ENCODE measurements at places on chromosomes 12 and 14. TPM values are rescaled to one million over a fixed set of nuclear protein-coding genes. Genes with fewer than 3 reads are reported as not detected.
A peak's percentile ranks its signal among the peaks of the same experiment; 100 is the strongest.

DNA sequence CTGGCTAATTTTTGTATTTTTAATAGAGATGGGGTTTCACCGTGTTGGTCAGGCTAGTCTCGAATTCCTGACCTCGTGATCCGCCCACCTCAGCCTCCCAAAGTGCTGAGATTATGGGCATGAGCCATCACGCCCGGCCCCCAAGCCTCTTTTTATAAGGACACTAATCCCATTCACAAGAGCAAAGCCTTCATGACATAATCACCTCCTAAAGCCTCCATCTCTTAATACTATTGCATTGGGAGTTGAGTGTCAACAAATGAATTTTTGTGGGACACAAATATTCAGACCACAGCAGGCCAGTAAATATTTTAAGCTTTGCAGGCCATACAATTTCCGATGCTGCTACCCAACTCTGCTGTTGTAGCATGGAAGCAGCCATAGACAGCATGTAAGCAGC lies 10.9 kb downstream of the RNF212B start:
- no peak overlapping the region for H3K4me3 ChIP-seq
- no peak for DNase-seq
- no peaks in the 10 kb centered on the region for H3K27me3 ChIP-seq

DNA sequence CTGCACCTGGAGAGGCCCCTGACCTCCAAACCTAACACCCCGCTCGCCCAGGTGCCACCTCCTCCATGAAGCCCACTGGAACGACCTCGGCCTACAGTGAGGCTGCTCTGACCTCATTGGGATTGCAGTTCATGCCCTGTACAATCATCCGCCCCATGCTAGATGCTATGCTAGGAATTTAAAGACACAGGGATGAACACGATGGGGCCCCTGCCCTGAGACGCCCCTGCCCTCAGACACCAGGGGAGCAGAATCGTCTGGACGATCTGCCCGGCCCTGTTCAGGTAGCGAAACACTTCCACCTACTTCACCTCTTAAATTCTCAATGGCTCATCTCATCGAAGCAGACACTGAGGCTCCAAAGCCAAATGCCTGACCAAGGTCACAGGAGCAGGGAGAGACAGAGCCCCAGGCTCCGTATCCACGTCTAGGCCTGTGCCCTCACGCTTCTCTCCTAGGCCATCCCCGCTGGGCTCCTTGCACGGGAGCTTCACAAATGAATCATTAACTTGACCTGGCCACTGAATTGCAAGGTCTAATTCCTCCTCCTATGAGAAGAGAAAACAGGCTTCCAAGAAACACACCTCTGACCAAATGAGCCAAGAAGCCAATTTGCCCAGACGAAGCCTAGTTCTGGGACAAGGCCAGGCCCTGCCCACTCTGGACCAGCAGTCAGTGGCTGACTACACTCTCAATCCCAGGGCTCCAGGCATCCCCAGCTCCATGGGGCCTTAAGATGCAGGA lies 35.2 kb downstream of the SCARB1 start:
- no peak overlapping the region for H3K4me3 ChIP-seq
- H3K27ac ChIP-seq, result peak overlapping the region; percentile 79
- no peaks in the 10 kb centered on the region for H3K36me3 ChIP-seq
- DNase-seq, result peak; percentile 78

GRCh38 chr12:1948883-1949282 lies 30.4 kb upstream of the CACNA2D4 start:
- H3K4me1 ChIP-seq, result peaks cover 11% of the 10 kb centered on the region
- H3K4me3 ChIP-seq, result no peak overlapping the region
- peaks cover 26% of the 10 kb centered on the region for H3K36me3 ChIP-seq
- DNase-seq, result no peak
- no peaks in the 10 kb centered on the region for H3K27me3 ChIP-seq

GRCh38 chr12:116528065-116528464 lies 31.1 kb upstream of the MAP1LC3B2 start:
- no peak overlapping the region for H3K4me3 ChIP-seq
- H3K27me3 ChIP-seq, result no peaks in the 10 kb centered on the region
- no peaks in the 10 kb centered on the region for H3K36me3 ChIP-seq

DNA sequence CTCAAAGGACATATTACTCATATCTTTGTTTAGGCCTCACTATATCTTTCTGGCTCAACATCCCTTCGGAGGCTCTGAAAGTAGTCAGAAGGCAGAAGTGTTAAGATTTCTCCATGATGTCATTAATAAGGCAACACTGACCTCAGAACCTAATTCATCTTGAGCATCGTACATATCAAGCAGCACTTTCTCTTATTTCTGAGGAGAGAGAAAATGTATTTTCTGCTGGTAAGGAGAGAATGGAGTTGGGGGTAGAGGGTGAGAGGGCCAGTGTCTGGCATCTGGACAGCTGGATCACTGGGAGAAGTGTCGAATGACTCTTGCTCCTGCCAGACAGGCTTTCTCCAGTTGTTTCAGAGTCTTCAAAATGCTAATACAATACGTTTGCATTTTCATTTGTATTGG lies 213.2 kb upstream of the PRICKLE1 start:
- no peak overlapping the region for H3K27ac ChIP-seq
- H3K4me1 ChIP-seq, result peaks cover 9% of the 10 kb centered on the region
- DNase-seq, result peak; percentile 47
- H3K4me3 ChIP-seq, result no peak overlapping the region

DNA sequence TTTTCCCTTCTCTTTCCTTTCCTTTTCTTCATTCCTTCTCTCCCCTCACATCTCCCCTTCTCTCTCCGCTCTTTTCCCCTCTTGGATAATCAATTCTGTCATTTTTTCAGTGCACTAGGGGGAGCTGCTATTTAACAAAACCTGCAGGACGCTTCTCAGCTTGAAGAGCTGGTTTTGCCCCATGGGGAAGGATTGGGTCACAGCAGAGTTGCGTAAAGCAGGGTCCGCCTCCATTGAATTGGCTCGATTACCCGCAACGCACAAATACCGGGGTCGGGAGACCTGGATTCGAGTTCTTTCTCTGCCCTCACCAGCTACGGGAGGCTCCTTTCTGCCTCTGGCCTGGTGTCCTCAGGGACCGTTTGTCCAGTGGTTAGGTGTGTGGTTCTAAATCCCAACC lies 42.1 kb upstream of the CHGA start:
- no peaks in the 10 kb centered on the region for H3K36me3 ChIP-seq
- no peaks in the 10 kb centered on the region for H3K4me1 ChIP-seq
- H3K27me3 ChIP-seq, result peaks cover 22% of the 10 kb centered on the region
- no peak overlapping the region for H3K27ac ChIP-seq
- H3K4me3 ChIP-seq, result no peak overlapping the region

- H3K27me3 ChIP-seq, result no peaks in the 10 kb centered on the region
- no peak overlapping the region for H3K4me3 ChIP-seq
- no peak overlapping the region for H3K27ac ChIP-seq
- no peaks in the 10 kb centered on the region for H3K36me3 ChIP-seq
- H3K4me1 ChIP-seq, result peaks cover 18% of the 10 kb centered on the region
These were observed 209.3 kb downstream of the SLC41A2 start for GRCh38 chr12:104748790-104749189.

GRCh38 chr12:26227361-26227745 lies 32.0 kb downstream of the SSPN start:
- H3K4me1 ChIP-seq, result peaks cover 14% of the 10 kb centered on the region
- no peak for DNase-seq
- no peaks in the 10 kb centered on the region for H3K27me3 ChIP-seq
- H3K4me3 ChIP-seq, result peak overlapping the region; percentile 46
- H3K36me3 ChIP-seq, result no peaks in the 10 kb centered on the region
- no peak overlapping the region for H3K27ac ChIP-seq

DNA sequence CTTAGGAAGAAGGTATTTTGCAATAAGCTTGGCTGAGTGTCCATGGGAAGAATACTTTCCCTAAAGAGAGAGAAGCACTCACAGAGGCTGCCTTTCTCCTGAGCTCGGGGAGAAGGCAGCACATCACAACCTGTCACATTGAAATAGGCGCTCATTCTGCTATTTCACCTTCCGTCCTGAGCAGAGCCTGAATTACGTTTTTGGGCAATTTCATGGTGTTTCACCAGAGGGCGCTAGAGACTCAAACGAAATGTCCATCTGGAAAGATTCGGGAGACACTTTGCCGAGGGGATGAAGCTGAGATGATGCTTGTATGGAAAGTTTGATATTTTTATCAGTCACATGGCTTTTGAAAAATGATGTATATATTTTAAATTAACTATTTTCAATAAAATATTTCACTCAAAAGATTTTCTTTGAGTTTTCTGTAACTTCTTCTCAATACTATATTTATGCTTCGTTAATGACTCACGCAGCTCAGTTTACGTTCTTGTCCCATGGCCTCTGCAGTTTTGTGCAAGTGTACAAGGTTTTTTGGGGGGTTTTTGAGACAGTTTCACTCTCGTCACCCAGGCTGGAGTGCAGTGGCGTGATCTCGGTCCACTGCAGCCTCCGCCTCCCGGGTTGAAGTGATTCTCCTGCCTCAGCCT lies 17.4 kb upstream of the B4GALNT3 start:
- H3K27ac ChIP-seq, result no peak overlapping the region
- no peak overlapping the region for H3K4me3 ChIP-seq
- H3K27me3 ChIP-seq, result no peaks in the 10 kb centered on the region

DNA sequence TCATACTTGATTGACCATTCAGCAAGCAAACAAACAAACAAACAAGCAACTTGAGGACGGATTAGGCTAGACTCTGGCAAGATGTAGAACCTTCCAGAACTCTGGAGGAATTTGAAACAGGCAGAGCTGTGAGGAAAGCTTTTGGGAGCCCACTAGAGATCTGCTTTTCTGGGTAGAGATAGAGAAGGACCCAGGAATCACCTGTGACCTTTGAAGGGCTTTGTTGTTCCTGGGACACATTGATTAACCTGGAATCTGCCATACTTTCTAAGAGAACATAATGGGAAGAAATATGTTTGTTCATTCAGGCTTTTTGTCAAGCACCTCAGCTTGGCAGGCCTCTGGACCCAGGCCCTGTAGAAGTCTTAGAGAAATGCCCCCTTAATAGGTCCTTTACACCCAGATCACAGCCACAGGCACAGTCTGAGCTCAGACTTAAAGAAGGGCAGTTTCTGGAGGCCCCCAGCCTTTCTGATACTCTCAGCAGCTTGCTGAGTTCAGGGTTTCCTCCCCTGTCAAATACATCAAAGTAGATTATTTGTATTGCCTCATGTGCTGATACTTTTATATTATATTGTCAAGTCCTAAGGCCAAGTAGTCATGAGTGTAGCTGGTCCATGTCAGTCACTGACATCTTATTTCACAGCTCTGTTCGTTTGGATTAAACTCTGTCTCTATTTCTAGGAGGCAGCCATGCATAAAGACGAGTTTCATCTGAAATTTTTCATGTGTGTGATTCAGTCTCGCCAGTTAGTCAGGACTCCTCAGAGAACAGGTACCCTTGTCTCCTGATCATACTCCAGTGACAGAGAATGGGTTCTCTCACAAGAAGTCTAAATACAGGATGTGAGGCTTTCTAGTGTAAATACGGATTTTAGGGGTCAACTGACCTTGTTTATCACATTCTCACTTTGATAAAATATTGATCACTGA lies 1.1 kb upstream of the SENP1 start:
- no peak for DNase-seq
- peaks cover 8% of the 10 kb centered on the region for H3K4me1 ChIP-seq
- H3K4me3 ChIP-seq, result peak overlapping the region; percentile 90
- peak overlapping the region; percentile 96 for H3K27ac ChIP-seq

- H3K27ac ChIP-seq, result no peak overlapping the region
- H3K4me1 ChIP-seq, result peaks cover 6% of the 10 kb centered on the region
- peak; percentile 74 for DNase-seq
- no peaks in the 10 kb centered on the region for H3K36me3 ChIP-seq
- H3K4me3 ChIP-seq, result no peak overlapping the region
- no peaks in the 10 kb centered on the region for H3K27me3 ChIP-seq
These were observed 17.6 kb upstream of the GPR33 start for GRCh38 chr14:31505411-31505810.

- H3K27me3 ChIP-seq, result no peaks in the 10 kb centered on the region
- H3K36me3 ChIP-seq, result no peaks in the 10 kb centered on the region
- H3K4me1 ChIP-seq, result no peaks in the 10 kb centered on the region
- H3K27ac ChIP-seq, result no peak overlapping the region
- DNase-seq, result no peak
- no peak overlapping the region for H3K4me3 ChIP-seq
These were observed 306.8 kb upstream of the LRFN5 start for GRCh38 chr14:41299924-41300323.

- no peak overlapping the region for H3K27ac ChIP-seq
- DNase-seq, result no peak
- H3K4me3 ChIP-seq, result no peak overlapping the region
These were observed 19.0 kb upstream of the ANKRD9 start for GRCh38 chr14:102528431-102529170.

DNA sequence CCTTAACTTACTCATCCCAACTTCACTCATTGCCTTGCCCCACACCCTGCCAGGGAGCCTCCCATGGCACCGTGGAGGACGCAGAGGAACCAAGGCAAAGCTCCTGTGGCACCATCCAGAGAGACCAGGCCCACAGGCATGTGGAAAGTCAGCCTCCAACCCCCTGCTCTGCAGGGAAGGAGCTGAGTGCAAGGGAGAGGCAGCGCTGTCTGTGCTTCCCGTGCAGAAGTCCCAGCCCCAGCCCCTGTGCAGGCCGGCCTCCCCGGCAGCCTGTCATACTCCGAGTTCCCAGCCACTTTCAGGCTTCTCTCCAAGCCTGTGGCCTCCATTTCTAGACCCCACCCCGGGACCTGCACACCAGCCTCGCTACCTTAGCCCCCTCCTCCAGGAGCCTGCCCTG lies 106.4 kb downstream of the SINHCAF start:
- no peak overlapping the region for H3K27ac ChIP-seq
- no peak overlapping the region for H3K4me3 ChIP-seq
- H3K4me1 ChIP-seq, result no peaks in the 10 kb centered on the region
- no peak for DNase-seq
- H3K27me3 ChIP-seq, result peaks cover 13% of the 10 kb centered on the region

DNA sequence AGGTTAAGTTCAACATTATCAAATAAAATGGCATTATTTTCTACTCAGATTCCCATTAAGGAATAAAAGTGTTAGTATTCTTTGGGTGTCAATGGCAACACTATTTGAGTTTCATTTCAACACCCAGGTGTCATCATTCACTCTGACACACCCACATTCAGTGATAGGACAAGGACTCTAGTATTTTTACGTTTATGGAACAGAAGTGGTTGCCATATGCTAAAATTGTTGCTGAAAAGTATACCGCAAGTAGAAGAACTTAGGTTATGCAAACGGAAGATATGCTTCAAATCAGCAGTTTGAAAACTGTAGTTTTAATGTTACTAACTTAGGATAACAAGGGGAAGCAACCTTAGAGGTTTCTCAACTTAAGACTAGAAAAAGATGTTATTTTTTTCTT lies 20.0 kb upstream of the SGPP1 start:
- H3K36me3 ChIP-seq, result no peaks in the 10 kb centered on the region
- no peak for DNase-seq
- peaks cover 4% of the 10 kb centered on the region for H3K4me1 ChIP-seq
- no peak overlapping the region for H3K27ac ChIP-seq

The SLC7A7 gene
- total RNA-seq, result 13.3 TPM

The TEX52 gene
- not detected for total RNA-seq

The MMP19 gene
- total RNA-seq, result 4.7 TPM

The CATSPERB gene
- not detected for total RNA-seq

The CRACR2A gene
- total RNA-seq, result 0.96 TPM

The ANO6 gene
- total RNA-seq, result 111 TPM

The ERG28 gene
- 22.2 TPM for total RNA-seq

The CLEC14A gene
- not detected for total RNA-seq

The WNT1 gene
- total RNA-seq, result not detected

The KRT85 gene
- total RNA-seq, result not detected

The BCL2L2 gene
- total RNA-seq, result 19.6 TPM

The DHRS2 gene
- 2.1 TPM for total RNA-seq

The NTS gene
- 1.2 TPM for total RNA-seq
